ENCODE measurements at places on chromosomes 2 and 18.

DNA sequence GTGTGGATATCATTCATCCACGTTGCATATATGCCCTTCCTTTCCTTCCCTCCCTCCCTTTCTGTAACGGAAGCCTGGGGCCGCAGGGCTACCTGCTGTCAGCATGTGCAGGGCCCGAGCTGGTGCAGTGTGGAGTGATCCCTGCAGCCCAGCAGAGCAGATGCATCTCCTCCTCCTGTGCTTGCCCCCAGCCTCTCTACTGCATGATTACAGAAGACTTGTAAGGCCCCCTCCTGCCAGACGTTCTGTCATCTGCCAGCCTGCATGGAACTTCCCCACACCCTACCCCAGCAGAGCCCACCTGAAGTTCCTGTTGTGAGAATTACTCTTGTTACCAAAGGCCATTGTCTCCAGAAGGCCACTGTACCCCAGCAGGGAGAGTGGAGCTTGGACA lies 67.5 kb upstream of the FOSL2 start:
- no peak for DNase-seq

DNA sequence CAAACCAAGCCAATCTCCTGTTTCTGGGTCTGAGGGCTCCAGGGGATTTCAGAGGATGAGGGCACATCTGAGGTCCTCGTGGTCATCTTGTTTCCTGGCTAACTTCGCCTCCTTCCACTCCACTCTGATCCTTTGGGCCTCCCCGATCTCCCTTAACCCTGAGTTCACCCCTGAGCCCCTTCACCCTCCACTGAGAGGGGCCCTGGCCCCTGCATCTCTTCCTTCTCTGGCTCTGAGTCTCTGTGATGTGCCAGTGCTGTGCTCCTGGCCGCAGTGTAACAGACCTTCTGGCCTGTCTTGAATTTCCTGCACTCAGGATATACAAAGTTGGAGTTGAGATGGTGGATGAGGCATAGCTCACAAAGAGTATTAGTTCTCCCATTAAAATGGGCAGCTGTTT lies 84.7 kb upstream of the BOD1L2 start:
- no peak for DNase-seq

DNA sequence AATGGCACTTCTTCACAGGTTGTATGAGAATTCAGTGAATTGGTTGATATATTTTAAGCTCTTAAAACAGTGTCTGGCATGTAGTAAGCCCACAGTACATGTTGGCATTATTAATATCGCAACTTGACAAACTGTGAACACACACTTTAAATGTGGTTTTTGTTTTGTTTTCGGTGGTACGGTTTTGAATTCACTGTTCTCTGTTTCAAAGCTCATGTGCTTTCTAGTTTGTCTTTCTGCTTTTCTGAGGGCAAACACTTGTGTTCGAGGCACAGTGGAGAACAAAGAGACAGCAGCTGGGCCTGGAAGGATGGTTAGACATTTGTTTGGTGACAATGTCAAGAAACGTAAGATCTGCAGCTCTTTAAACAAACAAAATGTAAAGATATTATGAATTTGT lies 276.5 kb upstream of the MC4R start:
- DNase-seq: no peak

GRCh38 chr18:8952769-8953760 lies 149.4 kb upstream of the NDUFV2 start:
- no peak for DNase-seq

- no peak for DNase-seq
These were observed 3.0 kb downstream of the KLHL41 start for GRCh38 chr2:169512525-169512924.

DNA sequence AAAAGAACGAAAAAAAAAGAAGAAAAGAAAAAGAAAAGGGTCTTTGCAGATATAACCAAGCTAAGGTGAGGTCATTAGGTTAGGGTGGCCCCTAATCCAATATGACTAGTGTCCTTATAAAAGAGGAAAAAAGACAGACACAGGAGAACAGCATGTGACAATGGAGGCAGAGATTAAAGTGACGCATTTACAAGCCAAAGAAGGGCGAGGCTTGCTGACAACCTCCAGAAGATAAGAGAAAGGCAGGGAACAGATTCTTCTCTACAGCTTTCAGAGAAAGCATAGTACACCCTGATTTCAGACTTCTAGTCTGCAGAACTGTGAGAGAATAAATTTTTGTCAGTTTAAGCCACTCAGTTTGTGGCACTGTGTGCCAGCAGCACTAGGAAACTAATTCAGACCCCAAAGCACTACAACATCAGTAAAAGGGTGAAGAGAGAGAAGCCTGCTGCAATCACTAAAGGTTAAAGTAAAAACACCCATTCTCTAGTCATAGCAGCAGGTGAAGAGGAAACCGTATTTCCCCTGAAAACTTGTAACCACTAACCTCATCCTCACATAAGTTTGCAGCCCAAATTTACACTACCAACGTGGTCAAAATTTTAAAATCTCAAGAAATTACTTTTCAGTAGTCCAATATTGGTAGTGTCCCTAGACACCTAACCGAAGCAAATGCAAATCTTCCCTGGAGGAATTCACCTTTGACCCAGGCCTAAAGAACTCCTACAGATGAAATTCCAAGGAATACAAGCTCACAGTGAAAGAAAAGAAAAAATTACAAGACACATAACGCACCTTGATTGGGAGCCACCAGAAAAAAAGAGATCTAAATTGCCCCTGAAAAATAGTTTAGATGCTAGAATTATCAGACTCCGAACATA lies 17.5 kb downstream of the REEP1 start:
- DNase-seq: no peak

- DNase-seq: no peak
These were observed 26.4 kb downstream of the IDH1 start for GRCh38 chr2:208228476-208228875.

- DNase-seq: no peak
These were observed 52.5 kb upstream of the TAF1B start for GRCh38 chr2:9790702-9791225.

GRCh38 chr2:109159096-109159495 lies 30.1 kb downstream of the SH3RF3 start:
- no peak for DNase-seq

GRCh38 chr2:130251873-130252620 lies 53.8 kb upstream of the TUBA3E start:
- DNase-seq: no peak

GRCh38 chr2:54947646-54948045 lies 102.6 kb downstream of the RTN4 start:
- DNase-seq: no peak

- no peak for DNase-seq
These were observed 3.6 kb downstream of the INO80D start for GRCh38 chr2:206082298-206082843.

DNA sequence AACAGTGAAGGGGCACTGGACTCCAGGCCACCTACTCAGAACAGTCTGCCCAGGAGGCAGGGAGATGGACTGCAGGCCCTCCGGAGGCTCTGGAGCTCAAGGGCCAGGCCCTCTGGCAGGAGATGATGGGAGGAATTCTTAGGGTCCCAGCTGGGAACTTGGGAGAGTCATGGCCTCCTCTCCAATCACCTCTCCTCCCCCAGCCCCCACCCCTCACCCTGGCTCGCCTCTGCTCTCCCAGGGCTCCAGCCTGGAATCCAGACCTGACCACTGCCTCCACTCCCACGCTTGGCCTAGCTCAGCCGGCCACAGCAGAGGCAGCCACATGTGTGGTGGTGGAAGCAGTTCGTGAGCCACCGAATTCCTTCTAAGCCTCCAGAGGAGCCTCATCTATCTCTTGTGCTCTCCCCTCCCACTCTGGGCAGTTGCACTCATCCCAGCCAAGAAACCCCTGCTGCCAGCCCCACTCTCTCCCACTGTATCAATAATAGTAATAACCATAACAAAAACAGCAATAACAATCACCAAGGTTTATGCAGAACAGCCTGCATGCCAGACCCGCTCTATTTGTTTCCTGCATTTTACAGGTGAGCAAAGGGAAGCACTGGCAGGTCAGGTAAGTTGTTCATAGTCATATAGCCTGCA lies 67.4 kb downstream of the TNS1 start:
- no peak for DNase-seq

DNA sequence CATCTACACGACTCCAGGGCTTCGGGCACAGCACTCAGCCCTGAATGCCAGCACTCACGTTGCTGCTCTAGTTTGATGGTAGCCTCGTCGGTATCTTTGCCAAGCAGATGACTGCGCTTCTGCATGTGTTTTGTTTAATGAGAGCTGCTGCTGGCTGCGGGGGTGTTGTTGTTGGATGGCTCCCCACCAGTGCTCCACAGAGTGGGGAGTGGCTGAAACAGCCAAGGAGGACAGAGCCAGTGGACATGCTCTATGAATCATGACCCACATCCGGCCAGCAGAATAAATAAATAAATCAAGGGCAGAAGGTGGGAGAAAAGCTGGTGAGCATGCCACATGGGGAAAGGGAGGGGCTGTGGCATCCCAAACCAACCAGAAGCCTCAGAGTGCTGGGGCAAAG lies 131.2 kb upstream of the SOX11 start:
- no peak for DNase-seq

GRCh38 chr18:10122988-10123950 lies 209.5 kb downstream of the VAPA start:
- DNase-seq: no peak

DNA sequence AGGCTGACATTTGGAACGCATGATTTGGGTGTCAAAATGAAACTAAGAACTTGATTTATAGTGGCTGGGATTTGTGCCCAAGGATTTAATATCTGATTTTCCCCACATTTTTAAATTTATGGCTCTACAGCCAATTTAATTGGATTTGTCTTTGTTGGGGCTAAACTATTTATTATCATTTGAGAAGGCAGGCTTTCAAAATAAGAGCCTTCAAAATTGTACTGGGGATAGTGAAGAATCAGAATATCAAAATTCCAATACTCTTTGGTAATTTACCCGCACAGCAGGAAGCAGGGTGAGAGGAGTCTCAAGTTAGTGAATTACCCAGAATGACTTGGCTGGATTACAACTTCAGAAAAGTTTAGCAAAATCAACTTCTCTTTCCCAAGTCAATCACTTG lies 278.1 kb downstream of the LRATD1 start:
- DNase-seq: no peak

- no peak for DNase-seq
These were observed 164.9 kb upstream of the NT5C1B start for GRCh38 chr2:18754286-18754685.

GRCh38 chr2:5474716-5475115 lies 217.5 kb upstream of the SOX11 start:
- DNase-seq: no peak

- no peak for DNase-seq
These were observed 19.7 kb upstream of the GNAL start for GRCh38 chr18:11669271-11669947.

DNA sequence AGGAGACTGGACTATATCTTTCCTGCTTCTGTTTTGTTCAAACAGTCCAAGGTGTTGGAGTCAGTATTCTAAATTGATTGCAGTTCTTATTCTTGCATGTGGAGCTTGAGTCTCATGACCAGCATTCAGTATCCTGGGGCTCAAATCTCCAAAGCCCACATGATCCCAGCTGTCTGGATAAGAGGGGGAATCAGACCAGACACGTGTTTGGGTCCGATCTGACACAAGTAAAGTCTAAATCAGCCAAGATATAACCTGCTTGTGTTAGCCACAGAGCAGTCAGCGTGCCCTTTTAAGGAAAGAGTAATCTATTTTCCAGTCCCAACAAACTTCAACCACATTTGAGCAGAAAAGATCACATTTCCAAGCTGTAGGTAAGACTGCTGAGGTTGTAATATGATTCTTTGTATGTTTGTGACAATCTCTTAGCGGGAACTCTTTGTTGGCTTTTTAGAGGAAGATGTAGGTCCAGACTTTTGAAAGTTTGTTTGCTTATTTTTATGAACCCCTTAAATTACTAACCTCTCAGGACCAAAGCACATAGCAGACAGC lies 334.6 kb downstream of the SLC4A3 start:
- DNase-seq: no peak

DNA sequence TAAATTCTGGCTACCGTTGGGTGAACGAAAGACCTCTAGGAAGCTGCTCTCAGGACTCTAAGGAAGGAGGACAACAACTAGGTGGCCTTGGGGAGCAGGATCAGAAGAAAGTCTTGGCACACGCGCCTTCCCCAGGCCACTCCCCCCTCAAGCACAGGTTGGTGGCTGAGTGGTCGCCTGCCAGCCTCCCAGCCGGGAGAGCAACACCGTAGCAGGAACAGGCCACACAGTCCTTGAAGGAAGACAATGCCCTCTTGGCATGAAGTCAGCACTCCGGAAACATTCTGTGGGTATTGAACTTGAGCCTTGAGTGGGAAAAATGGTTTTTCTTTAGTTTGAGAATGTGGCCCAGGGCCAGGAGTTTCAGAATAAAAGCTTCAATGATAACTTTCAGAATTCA lies 87.4 kb upstream of the AGAP1 start:
- DNase-seq: no peak

DNA sequence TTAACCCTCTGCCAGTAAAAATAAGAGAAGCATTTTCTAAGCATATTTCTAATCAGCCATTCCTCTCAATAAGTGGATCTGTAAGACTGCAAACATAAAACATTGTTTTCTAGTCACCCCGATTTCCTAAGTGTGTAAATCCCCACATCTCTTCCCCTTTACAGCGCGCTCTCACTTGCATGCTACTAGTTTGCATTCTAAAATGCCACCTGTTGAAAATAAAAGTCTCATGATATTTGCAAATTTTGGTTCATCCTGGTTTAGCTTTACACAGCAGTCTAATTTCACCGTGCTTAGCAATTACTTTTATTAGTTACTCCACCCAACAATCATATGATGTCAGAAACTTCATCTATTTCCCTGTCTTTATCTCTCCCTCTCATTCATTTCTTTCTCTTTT lies 1230.7 kb upstream of the ZEB2 start:
- DNase-seq: no peak

DNA sequence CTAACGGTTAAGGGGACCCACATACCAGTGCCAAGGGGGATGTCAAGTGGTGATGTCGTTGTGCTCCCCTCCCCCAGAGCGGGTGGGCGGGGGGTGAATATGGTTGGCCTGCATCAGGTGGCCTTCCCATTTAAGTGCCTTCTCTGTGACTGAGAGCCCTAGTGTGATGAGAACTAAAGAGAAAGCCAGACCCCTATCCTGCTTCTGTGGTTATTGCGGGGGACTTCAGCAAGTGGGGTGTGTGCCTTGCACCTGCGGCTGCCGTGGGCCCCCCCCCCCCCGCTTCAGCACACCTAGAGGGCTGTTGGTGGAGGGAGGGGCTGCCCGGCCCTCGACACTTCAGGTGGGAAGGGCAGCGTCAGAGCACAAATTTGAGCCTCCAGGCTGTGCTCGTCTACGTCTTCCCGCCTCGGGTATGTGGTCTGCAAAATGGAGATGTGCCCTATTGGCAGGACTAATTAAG lies 6.1 kb downstream of the CTDSP1 start:
- no peak for DNase-seq

- DNase-seq: no peak
These were observed 1879.4 kb upstream of the PIK3C3 start for GRCh38 chr18:40075616-40076015.
